Glutamatergic neuron (in vitro differentiated cells): ENCODE measurements at places on chromosomes 7 and 10. TPM values are rescaled to one million over a fixed set of nuclear protein-coding genes. Genes with fewer than 3 reads are reported as not detected.

DNA sequence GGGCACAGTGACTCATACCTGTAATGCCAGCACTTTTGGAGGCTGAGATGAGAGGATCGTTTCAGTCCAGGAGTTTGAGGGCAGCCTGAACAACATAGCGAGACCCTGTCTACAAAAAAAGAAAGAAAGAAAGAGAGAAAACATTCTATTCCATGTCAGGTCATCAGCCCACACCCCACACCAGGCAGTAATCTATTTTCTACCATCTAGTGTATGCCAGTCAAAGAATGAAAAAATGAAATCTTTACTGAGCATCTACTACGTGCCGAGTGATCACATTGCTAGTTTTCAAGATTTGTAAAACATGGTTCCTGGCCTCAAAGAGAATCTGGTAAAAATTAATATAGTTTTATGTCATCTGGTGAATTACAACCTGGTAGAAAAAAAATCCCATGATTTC, 3.1 kb upstream of the EPHB4 start:
- no peak for DNase-seq

- no peak for DNase-seq
Measured at GRCh38 chr7:128103498-128104107, 72.4 kb upstream of the LRRC4 start.

GRCh38 chr7:155021699-155022145, 18.8 kb upstream of the PAXIP1 start:
- DNase-seq = no peak

- no peak for DNase-seq
Measured at GRCh38 chr10:89007129-89007893, 16.7 kb downstream of the FAS start.

- no peak for DNase-seq
Measured at GRCh38 chr10:20627946-20628507, 269.1 kb downstream of the NEBL start.

DNA sequence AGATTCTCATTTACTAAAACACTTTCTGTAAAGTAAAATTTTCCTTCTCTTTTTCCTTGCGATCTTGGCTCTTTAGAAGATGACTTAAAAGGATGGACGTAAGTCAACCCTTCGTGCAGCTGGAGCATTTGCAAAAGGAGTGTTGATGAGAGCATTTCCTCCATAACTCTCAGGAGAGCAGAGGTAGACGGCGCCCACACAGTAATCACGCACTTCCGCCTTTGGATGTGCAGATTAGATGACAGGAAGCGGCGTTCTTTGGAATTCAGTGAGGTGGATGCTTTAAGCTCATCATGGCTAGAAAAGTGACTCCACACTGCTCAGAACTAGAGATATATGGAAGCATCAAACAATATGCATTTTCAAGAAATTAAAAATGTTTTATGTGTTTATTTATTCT, 43.0 kb upstream of the NPS start:
- DNase-seq = no peak

DNA sequence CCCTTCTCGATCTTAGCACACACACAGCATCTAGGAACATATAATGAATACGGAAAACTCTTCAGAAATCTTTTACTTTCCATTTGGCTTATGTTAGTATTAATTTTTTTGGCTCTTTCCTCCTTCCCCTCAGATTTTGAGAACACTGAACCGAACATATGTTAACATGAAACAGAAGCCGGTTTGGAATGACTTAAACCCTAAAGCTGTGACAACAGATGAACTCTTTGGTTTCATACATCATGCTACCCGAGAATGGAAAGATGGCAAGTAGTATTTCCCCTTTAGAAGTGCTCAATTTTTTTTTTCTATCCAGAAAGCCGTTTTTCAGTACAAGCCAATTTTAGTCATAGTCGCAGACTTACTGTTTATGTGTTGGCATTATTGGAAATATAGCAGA, 164.7 kb downstream of the DNAH11 start:
- DNase-seq = no peak

DNA sequence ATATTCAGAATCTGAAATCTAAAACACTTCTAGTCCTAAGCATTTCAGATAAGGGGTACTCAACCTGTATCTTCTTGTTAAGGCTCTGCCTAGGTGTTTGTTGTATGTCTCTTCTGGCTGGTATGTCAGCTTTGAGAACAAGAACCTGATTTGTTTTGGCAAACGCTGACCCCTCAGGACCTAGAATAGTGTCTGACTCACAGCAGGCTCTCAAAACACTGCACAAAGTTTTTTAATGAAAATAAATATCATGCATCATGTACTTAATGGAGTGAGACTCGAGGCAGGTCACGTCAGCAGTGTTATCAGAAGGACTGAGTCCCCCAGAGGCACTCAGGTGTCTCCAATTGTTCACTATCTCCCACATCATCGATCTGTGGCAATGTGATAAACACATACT, 99.1 kb downstream of the GLI3 start:
- no peak for DNase-seq

Gene SPDYE2B
- not detected for total RNA-seq
